ENCODE measurements at places on chromosomes 2 and 18.

GRCh38 chr2:57880967-57881366 is 165.6 kb upstream of the VRK2 start:
- DNase-seq: peak; percentile 47

- DNase-seq: no peak
These were observed 695.9 kb upstream of the FAM98A start for GRCh38 chr2:34294961-34295360.

GRCh38 chr2:234606896-234607295 is 110.0 kb upstream of the ARL4C start:
- DNase-seq: no peak

DNA sequence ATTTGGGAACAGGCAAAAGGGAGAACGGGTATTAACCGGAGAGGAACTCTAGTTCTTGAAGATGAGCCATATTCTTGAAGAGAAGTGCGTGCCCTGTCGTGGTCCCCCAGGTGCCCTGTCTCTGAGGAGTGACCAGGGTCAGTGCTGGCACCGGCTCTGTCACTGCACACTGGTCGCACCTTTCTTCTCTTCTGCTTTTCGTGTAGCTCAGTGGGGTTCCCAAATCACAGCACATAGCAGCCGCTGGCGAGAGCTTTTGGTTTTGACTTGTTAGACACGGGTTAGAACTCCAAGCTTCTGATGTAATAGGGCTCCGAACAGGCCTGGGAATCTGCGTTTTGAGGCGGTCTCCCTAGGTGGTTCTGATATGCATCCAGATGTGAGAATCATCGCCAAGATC is 18.4 kb upstream of the LRRTM1 start:
- DNase-seq: no peak

DNA sequence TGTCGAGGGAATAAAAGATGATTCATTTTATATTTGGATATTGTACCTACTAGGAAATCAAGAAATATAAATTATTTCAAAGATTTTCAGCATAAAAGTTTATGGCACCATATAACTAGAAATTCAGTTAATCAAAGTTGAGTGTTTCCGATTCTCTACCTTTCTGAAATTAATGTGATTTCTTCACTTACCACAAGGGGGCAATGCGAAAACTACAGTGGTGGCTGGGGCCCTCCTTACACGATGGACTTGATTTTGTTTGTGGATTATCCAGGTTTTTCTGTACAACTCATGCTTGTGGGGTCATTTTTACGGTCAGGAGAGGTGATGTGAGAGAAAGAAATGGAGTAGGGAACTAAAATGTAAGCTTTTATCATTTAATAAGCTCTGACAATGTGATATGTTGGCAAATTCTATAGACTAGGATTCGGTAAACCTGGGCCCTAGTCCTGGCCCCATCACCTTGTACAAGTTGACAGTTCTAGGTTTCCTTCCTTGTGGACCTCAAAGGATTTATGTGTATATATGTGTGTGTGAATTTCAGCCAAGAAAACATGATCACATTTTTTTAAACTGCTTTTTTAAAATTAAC is 47.6 kb downstream of the G6PC2 start:
- no peak for DNase-seq

- DNase-seq: no peak
These were observed 15.2 kb upstream of the TSPYL6 start for GRCh38 chr2:54271189-54271588.

- DNase-seq: no peak
These were observed 238.2 kb upstream of the RBMS1 start for GRCh38 chr2:160731856-160732255.

DNA sequence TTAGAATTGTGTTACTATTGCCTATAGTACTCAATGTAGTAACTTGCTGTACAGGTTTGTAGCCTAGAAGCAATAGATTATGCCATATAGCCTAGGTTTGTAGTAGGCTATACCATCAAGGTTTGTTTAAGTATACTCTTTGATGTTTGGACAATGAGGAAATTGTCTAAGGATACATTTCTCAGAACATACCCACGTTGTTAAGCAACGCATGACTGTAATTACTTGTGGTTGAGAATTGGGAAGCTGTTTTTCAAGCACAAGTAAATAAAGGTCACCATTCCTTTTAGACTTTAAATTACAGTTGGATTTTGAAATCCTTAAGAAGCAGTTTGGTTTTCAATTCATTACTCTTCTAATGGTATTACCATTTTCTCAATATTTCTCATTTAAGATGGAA is 89.8 kb upstream of the KCNH7 start:
- DNase-seq: no peak

DNA sequence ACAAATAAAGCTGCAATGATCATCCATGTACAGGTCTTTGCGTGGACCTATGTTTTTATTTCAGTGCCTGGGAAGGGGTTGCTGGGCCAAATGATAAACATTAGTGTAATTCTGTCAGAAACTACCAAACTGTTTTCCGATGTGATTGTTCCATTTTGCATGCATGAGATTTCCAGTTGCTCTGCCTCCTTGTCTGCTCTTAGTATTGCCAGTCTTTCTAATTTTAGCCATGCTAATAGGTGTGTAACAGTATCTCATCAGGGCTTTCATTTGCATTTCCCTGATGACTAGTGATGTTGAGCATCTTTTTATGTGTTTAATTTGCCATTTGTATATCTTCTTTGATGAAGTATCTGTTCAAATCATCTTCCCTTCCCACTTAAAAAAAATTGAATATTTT is 67.5 kb downstream of the SP110 start:
- no peak for DNase-seq

DNA sequence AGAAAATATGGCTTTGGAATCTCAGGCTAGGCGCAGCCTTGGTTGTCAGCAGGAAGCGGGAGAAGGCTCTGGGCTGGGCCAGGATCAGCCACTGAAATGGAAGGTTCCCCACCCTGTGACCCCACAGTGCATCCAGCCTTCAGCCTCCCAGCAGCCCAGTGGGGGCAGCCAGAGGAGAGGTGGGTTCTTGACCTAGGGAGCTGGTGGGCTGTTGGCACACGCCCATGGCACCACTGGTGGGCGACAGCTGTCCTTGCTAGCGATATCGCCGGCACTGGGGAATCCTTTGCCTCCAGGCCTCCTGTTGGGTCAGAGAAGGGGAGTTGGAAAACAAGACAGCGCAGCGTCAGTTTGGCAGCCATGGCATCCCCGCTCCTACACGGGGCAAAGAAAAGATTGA is 92.4 kb downstream of the KLHL29 start:
- DNase-seq: no peak

- no peak for DNase-seq
These were observed 217.6 kb upstream of the NRP2 start for GRCh38 chr2:205464681-205465080.

DNA sequence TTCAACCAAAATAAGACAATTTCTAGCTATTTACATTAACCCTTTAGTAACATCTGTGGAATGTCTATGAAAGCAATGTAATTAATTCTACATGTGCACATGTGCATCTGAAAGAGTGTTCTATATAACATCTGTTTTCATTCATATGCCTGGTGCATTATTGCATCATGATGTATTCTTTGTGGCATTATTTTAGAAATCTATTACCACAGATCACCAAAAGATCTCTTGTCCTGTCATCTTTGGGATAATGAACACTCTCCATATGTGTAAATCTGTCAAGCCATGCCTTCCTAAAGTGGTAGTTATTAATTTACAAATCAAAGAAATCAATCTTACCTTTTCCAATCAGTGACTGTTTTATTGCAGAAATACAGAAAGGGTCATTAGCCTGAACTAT is 86.9 kb downstream of the TRIB2 start:
- DNase-seq: no peak

- DNase-seq: no peak
These were observed 124.7 kb upstream of the CTAGE1 start for GRCh38 chr18:22542406-22542835.

DNA sequence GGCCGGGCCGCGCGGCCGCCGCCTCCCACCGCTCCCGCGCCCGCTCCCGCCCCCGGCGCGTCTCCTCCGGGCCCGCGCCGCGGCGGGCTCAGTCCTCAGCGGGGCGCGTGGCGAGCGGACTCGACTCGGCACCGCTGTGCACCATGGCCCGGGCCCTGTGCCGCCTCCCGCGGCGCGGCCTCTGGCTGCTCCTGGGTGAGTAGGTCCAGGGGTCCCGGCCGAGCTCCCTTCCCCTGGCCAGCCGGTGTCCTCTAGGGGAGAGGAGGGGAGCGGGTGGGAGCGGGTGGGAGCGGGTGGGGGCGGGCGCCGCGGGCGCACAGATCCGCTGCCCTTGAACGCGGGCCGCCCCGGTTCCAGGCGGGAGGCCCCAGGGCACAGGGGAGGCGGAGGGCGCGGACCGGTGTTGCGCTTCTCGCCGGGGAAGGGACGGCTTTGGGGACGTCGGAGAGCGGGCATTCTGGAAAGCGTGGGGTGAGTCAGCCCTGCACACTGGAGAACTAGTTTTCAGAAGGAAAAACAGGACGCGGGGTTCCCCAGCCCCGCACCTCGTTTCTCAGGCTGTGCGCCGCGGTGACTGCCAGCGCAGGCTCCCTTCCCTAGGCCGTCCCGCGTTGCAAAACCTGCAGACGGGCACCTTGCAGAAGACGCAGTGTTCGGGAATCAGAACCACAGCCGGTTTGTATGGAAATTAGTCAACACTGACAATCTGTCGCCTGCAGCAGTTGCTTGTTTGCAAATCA is at the start of gene RAMP1:
RAMP1 (plus strand) TSS at position 91 of the 740 bp plus-strand sequence; CDS start at position 144, 53 bp downstream.
- DNase-seq: no peak

DNA sequence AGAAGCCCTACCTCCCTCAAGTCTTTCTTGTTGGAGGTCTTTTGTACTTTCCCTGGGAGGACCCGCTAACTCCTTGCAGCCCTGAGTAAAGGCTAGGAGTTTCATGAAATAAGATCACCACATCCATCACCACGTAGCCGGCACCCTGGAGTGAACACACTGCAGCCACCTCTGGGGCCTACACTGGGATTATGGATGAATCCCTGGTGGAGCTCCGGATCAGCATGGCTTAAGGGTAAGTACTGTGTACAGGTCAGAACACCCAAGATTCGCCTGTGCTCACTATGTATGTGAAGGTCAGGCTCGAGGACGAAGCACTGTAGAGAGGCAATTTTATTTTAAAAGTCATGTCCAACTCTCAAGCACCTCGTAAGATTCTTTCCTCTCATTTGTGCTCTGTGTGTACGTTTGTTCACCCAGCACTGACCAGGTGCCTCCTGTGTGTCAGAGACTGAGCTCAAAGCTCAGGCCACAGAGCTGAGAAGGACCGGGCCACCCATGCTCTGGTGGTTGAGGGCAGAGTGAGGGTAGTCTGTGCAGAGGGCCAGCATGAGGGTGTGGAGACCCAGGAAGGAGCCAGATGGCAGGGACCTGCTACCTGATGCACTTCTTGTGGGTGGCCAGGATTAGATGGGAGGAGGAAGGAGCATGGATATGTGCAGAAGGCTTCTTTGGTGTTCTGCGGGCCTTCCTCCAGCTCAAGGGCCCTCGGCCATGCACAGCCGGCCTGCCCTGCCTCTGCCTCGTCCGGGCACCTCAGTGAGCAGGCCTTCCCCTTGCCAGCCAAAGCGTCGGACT is 66.7 kb upstream of the TFCP2L1 start:
- no peak for DNase-seq

DNA sequence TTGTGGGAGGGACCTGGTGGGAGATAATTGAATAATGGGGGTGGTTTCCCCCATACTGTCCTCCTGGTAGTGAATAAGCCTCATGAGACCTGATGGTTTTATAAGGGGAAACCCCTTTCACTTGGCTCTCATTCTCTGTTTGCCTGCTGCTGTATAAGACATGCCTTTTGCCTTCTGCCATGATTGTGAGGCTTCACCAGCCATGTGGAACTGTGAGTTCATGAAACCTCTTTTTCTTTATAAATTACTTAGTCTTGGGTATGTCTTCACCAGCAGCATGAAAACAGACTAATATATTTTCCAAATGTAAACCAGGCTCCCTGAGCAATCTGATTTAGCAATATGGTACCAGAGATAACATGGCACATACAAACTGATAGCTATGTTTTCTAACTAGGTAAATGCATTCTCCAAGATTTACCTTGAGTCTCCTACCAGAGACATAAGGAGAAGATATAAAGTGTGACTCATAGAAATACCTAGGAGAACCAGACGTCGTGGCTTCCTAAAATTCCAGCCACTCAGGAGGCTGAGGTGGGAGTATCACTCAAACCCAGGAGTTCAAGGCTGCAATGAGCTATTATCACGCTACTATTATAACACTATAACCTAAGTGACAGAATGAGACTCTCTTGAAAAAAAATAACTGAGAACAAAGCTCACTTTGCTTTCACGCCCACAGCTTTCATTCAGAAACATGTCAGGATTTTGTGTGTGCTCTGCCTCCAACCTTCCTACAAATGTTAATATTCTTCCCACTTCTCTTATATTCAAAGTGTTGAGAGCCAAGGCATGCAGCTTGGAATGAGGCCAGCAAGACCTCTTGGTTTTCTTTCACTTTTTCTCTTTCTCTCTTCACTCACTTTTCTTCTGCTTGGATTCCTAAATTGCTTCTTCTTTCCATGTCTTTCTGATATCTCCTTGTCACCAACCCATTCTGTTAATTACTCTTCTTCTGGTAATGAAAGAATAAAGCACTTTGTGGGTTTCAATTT is 263.9 kb upstream of the UBE2E3 start:
- DNase-seq: no peak

DNA sequence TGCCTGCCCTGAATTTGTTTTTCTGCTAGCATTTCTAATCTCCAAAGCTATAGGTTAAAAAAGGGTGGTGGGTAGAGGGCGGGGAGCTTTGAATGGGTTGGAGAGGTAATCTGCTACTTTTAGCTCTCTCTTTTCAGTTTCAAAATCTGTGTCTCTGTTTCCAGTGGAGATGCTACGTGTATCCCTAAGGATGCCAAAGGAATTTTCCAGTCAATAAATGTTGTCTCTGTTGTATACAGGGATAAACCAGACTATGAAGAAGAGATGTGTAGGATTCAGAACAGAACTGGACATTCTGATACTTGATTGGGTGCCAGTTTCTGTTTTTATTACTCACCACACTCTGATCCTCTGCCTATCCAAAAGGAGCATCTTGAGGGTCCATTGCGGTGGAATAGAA is 50.1 kb downstream of the TMEM178A start:
- DNase-seq: no peak

Data from NCI-H2081 treated with DMSO at 0.1 percent for 48 hours (cell line).